Activated T-helper 1 cell treated with anti-CD3 and anti-CD28 coated beads, Interleukin-12 subunit alpha, Interleukin-12 subunit beta, Interleukin-2, Interleukin-4 antibody, amounts not matched to agents 30 ng/mL and 10 ng/mL and 1 ng/mL, durations not matched to agents 14 hours and 24 hours and 36 hours (primary cell): ENCODE measurements at places on chromosomes 13 and 19.

GRCh38 chr13:34124666-34125306 is 306.8 kb downstream of the RFC3 start:
- DNase-seq: no peak

- DNase-seq: no peak
Observed at GRCh38 chr19:9996541-9996940, 13.8 kb downstream of the COL5A3 start.

GRCh38 chr13:42875475-42876269 is 94.3 kb downstream of the FAM216B start:
- no peak for DNase-seq

DNA sequence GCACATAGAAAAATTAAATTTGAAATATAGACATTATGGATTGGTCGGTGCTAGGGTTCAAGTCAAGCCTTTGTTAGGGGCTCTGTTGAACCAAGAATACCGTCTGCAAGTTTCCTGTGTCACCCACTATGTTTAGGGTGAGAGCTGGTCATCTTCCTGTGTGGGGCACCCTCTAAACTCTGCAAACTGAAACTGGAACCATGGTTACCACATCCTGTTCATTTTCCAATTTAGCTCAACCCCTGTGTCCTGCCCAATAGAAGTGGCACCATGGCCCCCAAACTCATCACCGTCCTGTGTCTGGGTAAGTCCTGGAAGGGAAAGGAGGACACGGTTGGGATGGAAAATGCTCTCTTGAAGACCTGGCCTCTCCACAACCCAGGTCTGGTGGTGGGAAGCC is 29.9 kb downstream of the LAIR2 start:
- no peak for DNase-seq

GRCh38 chr13:79658333-79658975 is 177.5 kb downstream of the NDFIP2 start:
- DNase-seq: no peak

GRCh38 chr13:72156760-72157159 is 289.8 kb upstream of the DACH1 start:
- DNase-seq: no peak

DNA sequence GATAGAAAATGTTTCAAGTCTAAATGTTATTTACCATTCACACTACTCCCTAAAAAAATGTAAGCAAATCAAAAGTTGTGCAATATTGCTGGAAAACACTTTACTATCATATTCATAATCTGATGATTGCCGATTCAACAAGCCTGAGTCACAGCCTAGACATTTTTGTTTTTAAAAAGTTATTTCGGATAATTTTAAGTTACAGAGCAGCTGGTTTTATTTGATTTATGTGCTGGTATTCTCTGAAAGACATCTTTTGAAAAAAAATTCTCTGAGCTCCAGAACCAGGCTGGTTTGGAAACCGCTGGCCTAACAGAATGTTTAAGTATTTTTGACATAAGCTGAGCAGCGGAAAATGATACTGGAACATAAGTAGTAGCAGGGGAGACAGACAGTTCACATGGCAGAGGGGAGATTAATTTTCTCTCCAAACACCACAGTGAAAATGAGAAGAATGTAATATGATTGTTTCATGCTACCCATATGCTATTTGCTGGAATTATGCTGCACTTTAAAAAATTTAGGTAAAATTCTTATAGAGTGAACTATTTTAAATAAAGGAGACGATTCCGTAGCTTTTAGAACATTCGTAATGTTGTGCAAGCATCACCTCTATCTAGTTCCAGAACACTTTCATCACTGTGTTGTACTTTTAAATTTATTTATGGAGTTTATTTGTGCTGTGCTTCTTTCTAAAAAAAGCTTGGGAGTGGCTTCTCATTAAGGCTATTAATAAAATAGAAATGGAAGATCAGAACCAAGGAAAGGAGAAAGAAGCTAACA is 36.1 kb downstream of the TBC1D4 start:
- no peak for DNase-seq

- no peak for DNase-seq
Observed at GRCh38 chr19:387777-388176, 21.2 kb downstream of the C2CD4C start.

GRCh38 chr19:37932985-37933936 is 26.3 kb downstream of the SIPA1L3 start:
- DNase-seq: no peak

DNA sequence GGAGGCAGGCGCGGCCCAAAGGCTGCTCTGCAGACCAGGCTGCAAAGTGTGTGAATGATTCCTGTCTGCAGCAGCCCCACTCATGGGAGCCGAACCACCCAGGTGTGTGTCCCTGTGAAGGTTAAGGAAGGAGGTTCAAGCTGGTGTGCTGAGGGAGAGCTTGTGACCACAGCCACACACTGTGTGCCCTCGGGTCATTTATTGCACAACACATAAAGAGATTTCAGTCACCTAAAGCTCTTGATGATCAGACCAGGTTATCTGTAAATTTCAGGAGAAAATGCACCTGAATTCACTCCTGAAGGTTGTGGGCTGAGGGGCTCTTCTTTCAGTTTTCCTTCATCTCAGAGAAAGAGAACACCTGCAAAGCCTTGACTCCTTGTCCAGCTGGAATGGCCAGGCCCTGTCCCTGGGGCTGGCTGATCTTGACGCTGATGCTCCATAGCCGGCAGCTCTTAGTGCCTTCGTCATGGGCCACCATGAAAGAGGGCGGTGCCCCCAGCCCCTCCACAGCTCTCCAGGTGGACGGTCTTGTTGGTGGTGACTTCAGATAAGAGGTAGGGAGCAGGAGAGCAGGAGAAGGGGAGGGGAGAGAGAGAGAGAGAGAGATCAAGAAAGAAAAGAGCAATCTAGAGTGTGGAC is 110.8 kb upstream of the C1QTNF9B start:
- no peak for DNase-seq

DNA sequence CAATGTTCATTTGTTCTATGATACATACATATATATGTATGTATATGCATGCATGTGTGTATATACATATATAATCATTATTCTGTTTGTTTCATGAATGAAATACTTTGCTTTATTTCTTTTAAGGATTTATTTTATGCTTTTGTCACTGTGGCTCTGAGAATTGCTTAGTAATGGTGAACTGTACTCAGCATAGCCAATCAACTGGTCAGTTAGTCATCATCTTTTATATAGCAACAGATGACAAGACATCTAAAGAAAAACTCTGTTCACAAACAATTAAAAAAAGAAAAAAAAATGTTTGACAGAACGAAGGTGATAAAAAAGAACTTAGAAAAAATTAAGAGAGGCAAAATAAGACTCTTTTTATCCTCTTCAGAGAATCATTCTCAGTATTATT is 1440.3 kb downstream of the PCDH9 start:
- no peak for DNase-seq

GRCh38 chr13:27137759-27138158 is 33.9 kb downstream of the USP12 start:
- no peak for DNase-seq

DNA sequence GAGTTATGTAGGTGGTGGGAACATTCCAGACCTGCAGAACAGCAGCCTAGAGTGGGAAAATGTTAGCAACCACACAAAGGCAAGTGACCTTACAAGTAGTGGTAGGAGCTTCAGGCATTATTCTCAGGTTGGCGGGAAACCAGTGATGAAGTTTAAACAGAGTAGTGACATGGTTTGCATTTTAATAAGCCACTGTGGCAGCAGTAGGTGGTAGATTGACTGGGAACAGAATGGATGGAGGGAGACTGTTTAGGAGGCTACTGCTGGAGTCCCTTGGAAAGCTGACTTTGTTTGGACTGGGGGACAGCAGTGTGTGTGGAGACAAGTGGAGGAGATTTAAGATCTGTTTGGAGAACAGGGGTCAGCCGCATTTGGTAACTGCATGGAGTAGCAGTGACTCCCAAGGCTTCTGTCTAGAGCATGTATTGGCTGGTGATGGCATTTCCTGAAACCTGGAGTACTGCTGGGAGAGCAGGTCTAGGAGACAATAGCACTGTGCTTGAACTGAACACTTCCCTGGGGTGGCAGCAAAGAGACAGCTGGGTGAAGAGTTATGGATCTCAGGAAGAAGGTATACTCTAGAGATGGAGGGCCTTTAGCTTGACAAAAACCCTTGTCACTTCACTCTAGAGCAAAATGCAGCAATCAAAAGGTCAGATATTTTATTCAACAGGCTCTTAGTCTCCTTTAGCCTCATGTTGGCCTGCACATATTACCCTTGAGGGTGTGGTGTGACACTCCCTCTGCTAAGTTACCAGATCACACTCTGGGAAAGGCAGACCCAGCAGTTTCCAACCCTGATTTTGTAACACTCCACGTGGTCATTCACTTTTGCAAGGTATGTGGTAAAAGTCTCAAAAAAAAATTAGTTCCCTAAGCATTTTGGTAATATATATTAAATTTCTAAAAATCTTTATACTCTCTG is 70.3 kb downstream of the DHRS12 start:
- no peak for DNase-seq

DNA sequence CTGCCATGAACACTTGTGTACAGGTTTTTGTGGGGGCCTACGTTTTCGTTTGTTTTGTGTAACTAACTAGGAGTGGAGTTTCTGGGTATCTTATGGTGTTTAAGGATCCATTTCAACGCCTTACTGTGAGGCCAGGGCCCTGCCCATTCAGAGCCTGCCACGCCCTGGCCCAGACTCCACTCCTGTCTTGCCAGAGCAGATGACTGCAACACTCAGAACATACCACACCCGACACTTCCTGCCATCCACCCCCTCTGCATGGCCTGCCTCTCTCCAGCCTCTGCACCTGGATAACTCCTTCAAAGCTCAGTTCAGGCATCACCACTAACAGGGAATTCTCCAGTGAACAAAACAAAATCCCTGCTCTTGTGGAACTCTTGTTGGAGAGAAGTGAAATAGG is 43.2 kb downstream of the RGCC start:
- peak; percentile 31 for DNase-seq

GRCh38 chr19:34926685-34927375 is at the start of gene ZNF30:
Gene ZNF30 (plus strand): TSS chr19:34926903. CDS start chr19:34929948, 3,045 bp downstream.
- peak; percentile 64 for DNase-seq

DNA sequence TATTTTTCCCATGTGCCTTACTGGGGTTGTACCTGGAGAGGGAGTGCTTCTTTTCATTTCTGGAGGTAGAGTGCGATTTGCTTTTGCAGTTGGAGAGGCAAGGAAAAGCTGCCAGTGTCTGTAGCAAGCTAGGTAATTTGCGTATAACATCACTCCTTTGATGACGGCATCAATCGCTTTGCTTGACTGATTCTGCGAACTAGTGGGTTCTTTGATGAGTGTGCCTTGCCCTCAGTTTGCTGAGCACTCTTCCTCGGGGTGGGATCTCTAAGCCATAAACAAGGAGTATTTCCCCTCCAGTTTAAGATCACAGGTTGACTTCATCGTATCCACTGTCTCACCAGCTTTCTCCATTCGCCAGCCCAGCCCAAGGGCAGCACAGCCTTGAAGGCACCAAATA is 344.5 kb downstream of the KCNRG start:
- no peak for DNase-seq

DNA sequence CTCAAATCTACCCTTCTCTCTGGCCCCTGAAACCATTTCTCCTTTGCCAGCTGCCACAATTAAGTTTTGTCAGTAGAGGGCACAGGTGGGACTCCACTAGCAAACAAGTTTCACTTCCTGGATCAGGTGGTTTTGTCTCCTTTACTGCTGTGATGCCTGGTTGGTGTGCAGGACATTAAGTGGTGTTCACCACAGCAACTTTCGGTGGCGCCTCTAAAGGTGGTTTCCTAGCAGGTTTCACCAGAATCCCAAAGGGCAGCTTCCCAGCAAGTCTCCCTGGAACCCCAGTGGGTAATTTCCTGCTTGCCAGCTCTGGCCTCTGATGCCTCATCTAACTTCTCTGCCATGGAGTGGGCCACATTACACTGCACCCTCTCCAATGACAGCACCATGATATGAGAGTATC is 16.6 kb downstream of the MED4 start:
- peak; percentile 11 for DNase-seq

DNA sequence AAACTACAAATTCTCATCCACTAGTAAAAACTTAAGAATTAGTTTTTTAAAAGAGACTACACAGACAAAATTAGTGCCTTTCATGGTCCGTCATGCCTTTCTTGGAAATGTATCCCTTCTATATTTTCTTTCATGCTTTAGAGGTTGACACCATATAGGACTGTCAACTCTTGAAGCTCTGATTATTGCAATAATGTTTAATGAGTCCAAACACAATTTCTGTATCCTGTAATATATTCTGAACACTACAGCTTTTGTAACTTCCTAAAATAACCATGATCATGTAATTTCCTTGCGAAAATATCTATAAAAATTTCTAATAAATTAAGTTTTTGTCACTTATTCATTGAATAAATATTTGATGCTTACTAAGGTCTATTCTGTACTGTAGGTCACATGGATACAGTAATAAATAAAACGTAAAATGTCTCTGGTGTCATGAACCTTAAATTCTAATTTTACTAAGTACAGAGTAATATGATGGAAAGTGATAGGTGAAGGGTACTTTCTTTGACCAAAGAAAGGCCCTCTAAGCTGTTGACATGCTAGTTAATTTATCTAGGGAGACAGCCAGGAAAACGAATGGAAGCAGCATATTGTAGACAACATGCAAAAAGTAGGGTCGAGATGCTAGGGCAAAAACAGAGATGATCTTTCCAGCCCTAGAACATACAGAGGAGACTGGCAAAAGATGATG is 687.3 kb upstream of the PCDH9 start:
- no peak for DNase-seq

- no peak for DNase-seq
Observed at GRCh38 chr19:5600797-5601196, 21.8 kb downstream of the SAFB2 start.

DNA sequence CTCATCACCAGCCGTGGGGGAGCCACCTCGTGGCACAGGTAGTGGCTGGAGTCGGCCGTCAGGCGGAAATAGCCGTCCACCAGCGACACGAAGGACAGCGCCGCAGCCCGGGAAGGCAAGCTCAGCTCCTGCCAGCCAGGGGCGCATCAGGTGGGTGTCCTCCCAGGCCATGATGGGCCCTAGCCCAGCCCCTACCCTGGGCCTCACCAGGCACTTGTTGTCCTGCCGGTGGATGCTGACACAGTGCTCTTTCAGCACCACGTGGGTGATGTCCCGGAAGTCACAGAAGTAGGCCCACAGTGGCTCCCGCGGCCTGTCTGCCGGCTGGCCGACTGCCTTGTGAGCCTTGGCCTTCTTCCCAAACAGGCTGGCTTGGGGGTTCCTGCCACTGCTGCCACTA is 15.7 kb downstream of the TYK2 start:
- DNase-seq: no peak

GRCh38 chr13:110156301-110157049 is 150.5 kb downstream of the COL4A1 start:
- DNase-seq: no peak

GRCh38 chr13:47893527-47893926 is 107.5 kb downstream of the SUCLA2 start:
- DNase-seq: no peak

- no peak for DNase-seq
Observed at GRCh38 chr13:57450356-57450755, 181.2 kb upstream of the PCDH17 start.

DNA sequence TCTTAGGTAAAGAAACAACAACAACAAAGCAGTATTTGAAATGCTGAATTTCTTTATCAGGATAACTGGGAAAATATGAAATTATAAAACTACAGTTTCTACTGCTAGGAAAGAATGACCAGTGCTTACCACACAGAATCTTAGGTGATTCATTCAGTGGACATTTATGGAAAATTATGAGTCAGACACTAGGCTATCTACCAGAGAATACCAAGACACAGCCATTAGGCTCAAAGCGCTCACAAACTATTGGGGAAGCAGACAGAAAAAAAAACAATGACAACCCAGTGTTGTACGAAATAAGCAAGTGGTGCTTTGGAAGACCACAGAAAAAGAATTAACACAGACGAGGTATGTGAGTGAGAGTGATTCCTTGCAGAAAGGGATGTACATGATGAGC is 1019.5 kb downstream of the PCDH9 start:
- no peak for DNase-seq
